ENCODE measurements at places on chromosomes 12 and 14.
A peak's percentile ranks its signal among the peaks of the same experiment; 100 is the strongest.

DNA sequence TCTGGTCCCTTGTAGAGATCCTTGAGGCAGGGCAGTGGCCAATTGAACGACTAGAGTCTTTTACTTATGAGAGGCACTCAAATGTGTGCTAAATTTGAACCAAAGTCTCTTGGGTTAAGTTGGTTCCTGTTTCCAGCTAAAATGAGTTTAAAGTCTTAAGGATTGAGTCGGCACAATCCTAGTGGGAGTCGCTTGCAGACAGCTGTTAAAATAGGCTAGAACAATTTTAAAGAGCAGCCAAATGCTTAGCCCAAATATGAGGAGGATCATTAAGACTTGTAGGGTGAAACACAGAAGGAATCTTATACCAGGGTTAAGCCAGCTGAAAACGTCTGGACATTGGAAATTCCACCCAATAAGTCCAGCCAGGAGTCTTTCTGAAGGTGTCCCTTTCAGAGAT is 216.1 kb downstream of the NUBPL start:
- DNase-seq: no peak

DNA sequence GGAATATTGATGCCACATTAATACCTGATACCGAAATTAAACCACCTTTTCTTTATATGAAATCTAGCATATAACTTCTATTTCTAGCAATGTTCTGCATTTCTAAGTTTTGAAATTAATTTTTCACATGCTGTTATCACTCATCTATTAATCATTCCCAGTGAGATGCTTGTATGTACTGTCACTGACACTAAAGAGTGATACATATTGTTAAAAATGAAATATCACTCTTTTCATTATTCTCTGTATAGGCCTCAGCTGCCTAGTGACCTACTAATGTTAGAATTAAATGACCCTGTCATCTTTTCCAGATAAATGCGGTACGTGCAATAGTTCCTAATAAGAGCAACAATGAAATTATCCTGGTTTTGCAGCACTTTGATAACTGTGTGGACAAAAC is 49.7 kb upstream of the KCNH3 start:
- no peak for DNase-seq

DNA sequence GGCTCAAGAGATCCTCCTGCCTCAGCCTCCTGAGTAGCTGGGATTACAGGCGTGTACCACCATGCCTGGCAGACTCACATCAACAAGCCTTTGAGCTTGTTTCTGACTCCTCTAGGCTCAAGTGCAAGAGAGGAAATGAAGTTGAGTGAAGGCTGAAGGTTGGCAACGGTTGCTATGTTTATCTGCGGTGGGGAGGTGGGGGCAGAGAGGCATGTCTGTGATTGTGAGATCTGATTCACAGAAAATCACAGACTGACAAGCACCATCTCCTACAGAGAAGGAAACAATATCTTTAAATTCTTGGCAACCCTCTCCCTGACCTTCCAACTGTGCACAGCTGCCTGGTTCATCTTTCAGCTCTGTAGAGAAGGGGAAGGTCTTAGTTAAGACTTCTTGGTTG is 22.1 kb upstream of the NINJ2 start:
- no peak for DNase-seq

GRCh38 chr14:59278111-59278510 is 89.6 kb downstream of the DAAM1 start:
- no peak for DNase-seq

- DNase-seq: no peak
Measured at GRCh38 chr14:100394886-100395672, 71.9 kb downstream of the SLC25A47 start.

DNA sequence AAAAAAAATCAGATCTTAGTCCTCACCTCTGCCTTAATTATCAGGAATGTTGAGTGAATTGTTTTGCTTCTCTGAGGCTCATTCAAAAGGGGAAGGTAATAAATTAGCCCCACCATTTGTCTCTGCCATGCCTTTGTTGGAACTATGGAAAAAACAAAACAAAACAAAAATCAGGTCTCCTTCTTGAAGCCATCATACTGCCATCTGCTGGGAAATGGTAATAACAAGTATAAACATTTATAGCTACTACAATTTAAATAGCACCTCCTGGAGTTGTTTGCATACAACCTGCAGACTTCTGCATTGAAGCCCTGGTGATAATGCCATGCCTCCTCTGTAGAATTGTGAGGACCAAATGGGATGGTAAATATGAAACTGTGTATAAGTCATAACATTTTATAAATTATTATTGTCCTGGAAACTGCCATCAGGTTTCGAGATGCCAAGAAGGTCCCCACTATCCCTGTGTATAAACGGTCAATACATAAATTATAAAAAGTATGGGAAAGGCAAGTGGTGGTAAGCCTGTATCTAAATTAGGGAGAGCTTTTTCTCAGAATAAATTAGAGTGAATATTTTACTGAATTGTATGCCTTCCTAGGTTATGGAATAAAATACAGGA is 87.2 kb upstream of the FGD4 start:
- DNase-seq: peak; percentile 68

DNA sequence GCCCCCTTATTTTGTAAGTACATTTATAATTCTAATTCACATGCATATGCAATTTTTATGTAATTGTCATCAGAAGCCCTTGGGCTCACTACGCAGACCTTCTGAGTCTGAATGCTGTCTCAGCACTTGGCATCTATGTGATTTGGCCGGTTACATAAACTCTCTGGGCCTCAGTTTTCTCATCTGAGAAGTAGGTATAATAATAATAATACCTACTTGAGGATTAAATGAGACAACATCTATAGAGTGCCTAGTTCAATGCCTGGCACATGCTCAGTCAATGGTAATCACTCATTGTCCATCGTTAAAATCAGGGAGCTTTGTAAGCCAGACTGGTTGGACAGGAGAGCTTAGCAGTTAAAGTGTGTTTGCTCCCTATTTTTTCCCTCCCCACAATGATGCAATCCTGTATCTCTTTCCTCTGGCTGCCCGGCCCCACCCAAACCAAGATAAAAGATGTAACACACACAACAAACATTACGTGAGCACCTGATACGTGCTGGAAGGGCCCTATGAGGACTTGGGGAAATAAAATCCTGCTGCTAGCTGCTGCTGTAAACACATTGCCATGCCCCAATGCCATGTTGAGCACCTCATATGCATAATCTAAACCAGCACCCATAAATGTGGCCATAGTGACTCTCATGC is 235.0 kb downstream of the CRADD start:
- peak; percentile 62 for DNase-seq

GRCh38 chr14:104460791-104461651 is 118.5 kb upstream of the C14orf180 start:
- DNase-seq: no peak

DNA sequence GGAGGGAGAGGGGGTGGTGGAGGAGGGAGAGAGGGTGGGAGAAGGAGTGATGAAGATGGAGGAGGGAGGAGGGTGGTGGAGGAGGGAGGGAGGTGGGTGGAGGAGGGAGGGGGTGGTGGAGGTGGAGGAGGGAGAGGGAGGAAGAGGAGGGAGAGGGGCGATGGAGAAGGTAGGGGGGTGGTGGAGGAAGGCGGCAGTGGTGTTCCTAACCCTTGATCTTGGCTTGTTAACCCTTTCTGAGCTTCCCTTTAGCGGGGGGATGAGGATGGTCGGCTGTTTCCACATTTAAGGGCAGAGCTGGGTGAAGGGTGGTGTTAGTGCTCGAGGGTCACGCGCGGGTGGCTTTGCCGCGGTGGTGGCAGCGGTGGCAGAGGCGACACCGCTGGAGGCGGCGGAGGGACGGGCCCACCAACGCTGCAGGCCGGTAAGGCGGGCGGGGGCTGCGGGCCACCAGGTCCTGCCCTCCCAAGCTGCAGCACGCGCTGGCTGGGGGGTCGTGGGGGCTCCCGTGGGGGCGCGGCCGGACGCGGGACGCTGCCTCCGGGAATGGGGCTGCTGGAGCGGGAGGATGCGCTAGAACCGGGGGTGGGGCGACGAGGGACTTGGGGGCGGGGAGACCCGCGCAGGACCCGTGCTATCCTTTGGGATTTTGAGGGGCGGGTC is 156.3 kb downstream of the PTPN11 start:
- no peak for DNase-seq

- peak; percentile 5 for DNase-seq
Measured at GRCh38 chr12:101570047-101570446, 24.7 kb upstream of the MYBPC1 start.
